ENCODE measurements at places on chromosomes 1 and 21.
A peak's percentile ranks its signal among the peaks of the same experiment; 100 is the strongest.

DNA sequence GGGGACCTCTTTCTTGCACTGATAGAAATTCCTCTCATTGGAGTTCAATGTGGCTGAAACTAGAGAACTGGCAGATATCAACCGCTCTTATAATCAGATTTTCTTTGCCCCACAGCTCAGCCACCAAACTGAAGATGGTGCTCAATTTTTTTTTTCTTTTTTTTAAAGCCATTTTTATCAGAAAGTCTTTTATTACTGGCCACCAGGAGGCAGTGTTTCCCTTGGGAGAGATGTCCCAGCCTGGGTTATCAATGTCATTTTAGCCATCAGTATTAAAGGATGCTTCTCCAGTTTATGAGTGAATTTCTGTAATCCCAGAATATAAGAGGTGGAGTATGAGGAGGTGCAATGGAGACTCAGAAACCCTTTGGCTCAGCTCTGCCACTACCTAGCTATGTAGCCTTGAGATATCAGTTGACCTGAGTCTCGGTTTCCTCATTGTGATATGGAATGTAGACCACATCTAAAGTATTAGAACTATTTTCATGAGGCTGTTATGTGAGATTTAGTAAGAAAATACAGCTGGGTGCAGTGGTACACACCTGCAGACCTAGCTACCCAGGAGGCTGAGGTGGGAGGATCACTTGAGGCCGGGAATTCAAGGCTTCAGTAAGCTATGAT is 27.6 kb downstream of the CD244 start:
- peak; percentile 23 for DNase-seq

GRCh38 chr1:159924791-159925718 is at the start of gene TAGLN2:
Gene TAGLN2, minus strand, starts transcription at chr1:159925507. Its CDS starts 4,998 bp downstream, at chr1:159920509.
- peak; percentile 89 for DNase-seq

- DNase-seq, result no peak
These were observed 17.0 kb upstream of the CAPN8 start for GRCh38 chr1:223682502-223682901.

DNA sequence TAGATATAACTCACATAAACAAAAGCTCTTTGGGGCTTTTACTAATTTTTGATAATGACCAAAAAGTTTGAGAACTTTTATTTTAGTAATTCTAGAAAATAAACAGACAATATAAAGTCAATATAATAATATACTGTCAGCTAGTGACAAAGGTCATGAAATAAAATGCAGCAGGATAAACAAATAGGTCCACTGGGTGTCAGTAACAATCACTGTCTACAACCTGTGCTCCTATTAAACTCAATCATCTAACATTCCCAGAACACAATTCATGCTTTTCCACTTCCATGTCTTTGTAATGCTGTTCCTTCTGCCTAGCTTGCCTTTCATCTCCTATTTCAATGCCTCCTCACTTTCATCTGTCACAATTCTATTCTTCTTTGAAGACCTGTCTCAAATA is 186.1 kb downstream of the GIPC2 start:
- DNase-seq, result no peak

- DNase-seq, result no peak
These were observed 43.5 kb upstream of the MROH9 start for GRCh38 chr1:170891872-170892271.

- no peak for DNase-seq
These were observed 41.7 kb downstream of the SYT6 start for GRCh38 chr1:114111731-114112641.

- no peak for DNase-seq
These were observed 231.9 kb upstream of the JUN start for GRCh38 chr1:59015708-59016107.

- no peak for DNase-seq
These were observed 224.0 kb downstream of the FGGY start for GRCh38 chr1:59520827-59521418.

- DNase-seq, result no peak
These were observed 103.4 kb downstream of the HLX start for GRCh38 chr1:220982686-220983085.

- no peak for DNase-seq
These were observed 140.4 kb upstream of the ADGRL2 start for GRCh38 chr1:81660286-81660685.

DNA sequence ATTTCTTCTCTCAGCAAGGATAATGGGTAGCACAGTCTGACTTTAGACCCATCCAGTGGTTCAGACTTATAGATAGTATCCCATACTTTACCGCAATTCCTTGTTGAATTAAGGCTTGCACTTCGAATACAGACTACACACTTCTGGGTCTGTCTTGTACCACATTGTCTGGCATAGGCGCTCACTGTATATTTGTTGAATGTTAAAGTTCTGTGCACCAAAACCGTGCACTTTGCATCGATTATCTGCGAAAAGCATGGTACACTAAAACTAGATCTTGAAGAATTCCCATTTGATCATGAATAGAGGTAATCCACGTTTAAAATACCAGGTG is 556 bp upstream of the RYR2 start:
- no peak for DNase-seq

GRCh38 chr1:175373786-175374623 is 181.4 kb upstream of the KIAA0040 start:
- DNase-seq, result no peak
